Ammon's horn (tissue), 1 donor: ENCODE measurements at places on chromosomes 16 and 17.

GRCh38 chr17:81400154-81400977, 5.1 kb downstream of the BAHCC1 start:
- peak; percentile 63 for DNase-seq

- DNase-seq = no peak
Measured at GRCh38 chr16:57949013-57949412, 21.9 kb downstream of the CNGB1 start.

- DNase-seq = no peak
Measured at GRCh38 chr17:45127548-45128300, 4.6 kb downstream of the PLCD3 start.

DNA sequence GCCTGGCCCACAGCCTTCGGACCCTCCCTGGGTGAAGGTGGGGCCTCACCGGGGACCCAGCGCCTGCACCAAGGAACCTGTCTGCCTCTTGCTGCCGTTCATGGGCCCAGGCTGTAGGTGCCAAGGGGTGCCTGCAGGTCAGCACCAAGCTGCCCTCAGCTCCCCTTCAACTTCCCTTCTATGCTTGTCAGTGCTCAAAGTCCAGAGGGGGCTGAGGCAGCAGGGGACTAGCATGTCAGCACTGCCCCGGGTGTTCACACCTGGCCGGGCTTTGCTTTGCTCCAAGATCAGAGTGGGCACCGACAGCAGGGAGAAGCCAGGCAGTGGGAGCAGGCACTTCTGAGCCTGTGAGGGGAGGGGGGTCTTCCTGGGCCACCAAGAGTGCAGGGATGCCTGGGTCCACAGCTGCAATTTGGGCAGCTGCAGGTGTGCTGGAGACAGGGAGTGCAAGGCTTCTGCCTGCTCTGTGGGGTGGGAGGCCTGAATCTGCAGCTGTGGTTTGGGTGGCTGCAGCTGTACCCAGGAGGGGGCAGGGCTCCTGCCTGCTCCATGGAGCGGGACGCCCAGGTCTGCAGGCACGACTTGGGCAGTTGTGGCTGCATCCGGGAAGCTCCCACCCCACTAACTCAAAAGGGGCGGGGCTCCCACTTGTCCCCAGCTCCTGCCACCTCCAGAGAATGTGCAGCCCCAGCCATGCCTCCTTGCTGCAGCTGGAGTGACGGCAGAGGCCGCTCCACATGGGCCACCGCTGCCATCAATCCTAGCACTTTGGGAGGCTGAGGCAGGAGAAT, 27.6 kb upstream of the PRM1 start:
- no peak for DNase-seq

GRCh38 chr17:36592316-36592715, 637 bp downstream of the DHRS11 start:
- no peak for DNase-seq
